ENCODE measurements at places on chromosomes 1 and 21.

GRCh38 chr1:114024049-114024448 is 44.8 kb downstream of the OLFML3 start:
- no peak for DNase-seq

DNA sequence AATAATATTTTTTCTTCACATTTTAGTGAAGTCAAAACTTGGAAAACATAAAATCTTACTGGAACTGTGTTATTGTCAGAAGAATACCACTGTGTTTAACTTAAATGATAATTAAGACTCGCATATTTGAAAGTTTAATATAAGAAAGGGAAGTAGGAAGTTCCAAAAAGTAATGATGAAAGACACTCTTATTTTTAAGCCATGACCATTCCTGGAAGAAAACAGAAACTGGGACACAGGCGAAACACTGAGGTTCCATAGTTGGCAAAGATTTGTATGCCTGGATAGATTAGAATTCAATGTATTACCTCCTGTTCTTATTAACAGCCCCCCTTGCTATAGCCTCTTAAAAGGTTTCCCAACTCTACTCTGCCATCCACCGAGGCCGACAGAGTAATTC is 271.2 kb downstream of the DPYD start:
- DNase-seq, result no peak

- no peak for DNase-seq
Observed at GRCh38 chr1:196451103-196451502, 157.1 kb downstream of the KCNT2 start.

DNA sequence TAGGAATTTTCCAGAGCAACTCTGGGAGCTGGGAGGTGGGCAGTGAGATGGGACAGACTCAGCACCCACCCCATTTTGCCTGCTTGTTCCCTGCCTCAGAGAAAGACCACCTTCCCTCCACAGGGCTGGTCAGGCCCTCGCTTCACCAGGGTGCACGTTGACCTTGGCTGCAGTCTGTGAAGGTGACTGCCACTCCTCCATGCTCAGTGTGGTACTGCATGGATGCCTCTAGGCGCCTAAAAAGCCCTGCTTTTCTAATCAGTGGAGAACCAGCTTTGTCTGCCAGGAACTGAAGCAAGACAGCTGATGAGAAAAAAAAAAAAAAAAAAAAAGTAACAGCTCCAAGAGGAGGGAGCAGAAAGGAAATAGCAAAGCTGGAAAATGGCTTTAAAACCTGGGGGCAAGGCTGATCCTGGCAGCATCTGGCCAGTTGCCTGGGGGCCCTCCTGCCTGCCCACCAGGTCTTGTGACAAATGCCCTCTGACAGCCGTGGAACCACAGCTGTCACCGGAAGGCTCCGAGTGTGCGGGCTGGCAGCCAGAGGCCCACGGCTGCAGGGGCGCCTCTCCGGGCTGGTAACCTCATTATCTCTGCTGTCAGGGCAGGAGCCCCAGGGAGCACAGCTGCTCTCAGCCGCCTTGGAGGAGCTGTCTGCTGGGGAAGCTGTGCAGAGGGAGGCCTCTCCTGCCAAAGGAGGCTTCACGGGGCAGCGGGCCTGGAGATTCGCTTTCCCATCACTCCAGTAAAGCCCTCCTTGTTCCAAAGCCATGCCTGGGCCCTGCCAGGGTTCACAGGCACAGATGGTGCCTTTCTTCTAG is 13.7 kb downstream of the KIAA1614 start:
- DNase-seq, result no peak

- no peak for DNase-seq
Observed at GRCh38 chr1:167839009-167839408, 74.9 kb downstream of the ADCY10 start.

GRCh38 chr1:41427916-41428737 is 56.4 kb downstream of the EDN2 start:
- no peak for DNase-seq

- DNase-seq, result no peak
Observed at GRCh38 chr1:60994828-60995492, 87.4 kb upstream of the NFIA start.

DNA sequence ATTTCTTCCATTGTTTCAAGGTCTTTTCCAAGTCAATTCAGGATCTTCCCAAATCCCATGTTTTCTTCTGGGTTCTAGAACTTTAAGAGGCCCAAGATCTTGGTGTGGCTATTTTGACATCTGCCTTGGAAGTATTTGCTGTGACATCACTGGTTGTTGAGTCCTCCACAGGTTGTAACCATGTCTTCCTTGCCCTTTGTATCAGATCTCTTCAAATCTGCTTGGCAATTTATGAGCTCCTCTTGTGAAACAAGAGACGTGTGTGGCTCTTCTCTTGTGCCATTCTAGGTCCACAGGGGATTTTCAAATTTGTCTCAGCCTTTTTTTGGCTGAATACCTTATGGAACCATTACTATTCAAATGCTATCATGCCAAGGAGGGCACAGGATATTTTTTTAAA is 60.3 kb upstream of the KCNK2 start:
- DNase-seq, result no peak

- no peak for DNase-seq
Observed at GRCh38 chr1:197553281-197553680, 222.0 kb downstream of the DENND1B start.

DNA sequence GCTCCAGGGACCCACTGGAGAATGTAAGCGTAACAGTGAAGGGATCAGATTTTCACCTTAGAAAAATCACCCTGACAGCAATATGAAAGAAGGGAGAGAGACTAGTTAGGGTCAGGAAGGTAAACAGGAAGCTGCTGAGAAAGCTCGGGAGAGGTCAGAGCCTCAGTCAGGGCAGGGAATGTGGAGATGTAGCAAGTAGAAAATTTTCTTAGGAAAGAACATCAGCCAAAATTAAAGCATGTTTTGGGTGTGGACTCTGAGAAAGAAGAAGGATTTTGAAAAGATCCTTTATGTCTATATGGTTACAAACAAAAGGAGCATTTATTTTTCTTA is 16.7 kb upstream of the ERICH3 start:
- no peak for DNase-seq

- no peak for DNase-seq
Observed at GRCh38 chr1:45998020-45998617, 134.3 kb downstream of the PIK3R3 start.

DNA sequence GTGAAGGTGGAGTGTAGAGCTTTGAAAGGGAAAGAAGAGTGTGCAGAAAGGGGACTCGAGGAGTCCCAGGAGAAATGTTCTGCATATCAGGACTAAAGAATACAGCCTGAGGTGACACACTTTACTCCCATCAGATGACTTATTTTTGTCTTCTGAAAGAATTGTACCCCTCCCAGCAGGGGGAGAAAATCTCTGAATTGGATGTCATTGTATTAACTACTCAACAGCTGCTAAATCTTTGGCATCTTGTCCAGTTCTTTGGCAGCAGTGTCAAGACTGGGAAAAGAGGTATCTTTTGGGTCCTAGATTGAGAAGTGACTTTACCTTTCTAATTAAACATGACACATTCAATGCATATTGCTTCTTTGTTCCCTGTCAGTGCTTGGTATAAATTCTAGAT is 18.9 kb downstream of the UBE4B start:
- no peak for DNase-seq

- no peak for DNase-seq
Observed at GRCh38 chr1:248839168-248839555, 1.1 kb downstream of the ZNF672 start.

DNA sequence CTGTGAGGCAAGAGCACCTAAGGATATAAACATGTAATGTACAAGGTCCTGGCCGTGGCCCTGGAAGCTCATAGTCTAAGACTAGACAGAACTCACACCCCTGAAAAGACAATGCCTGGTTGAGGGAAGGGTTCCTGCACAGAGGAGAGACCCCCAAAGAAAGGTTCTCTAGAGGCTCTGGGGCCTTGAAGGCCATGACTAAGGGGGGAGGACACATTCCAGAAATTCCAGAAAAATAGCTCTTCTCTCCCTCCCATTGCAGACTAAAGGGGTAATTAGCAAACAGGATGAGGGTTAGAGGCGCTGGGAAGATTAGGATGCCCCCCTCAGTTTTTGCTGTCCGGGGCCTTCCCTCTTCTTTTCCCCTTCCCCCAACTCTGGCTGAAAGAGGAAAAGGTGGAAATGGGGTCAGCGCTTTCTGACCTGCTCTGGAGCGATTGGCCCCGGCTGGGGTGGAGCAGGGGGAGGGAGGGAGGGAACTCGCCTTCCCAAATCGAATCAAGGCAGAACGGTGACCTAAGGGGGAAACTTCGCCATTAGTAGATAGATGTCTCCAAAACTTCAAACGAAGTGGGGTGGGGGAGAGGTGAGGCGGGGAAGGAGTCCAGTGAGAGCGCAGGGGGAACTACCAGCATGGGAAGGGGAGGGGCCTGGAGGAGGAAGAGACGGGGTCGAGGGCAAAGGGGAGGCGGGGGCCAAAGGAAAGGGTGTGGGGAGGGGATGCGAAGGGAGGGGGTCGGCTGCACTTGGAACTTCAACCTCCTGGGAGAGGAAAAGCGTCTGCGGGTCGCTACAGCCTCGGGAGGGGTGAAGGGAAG is 11.8 kb downstream of the PAX7 start:
- no peak for DNase-seq

GRCh38 chr1:109730666-109731065 is 10.2 kb downstream of the GSTM3 start:
- no peak for DNase-seq

DNA sequence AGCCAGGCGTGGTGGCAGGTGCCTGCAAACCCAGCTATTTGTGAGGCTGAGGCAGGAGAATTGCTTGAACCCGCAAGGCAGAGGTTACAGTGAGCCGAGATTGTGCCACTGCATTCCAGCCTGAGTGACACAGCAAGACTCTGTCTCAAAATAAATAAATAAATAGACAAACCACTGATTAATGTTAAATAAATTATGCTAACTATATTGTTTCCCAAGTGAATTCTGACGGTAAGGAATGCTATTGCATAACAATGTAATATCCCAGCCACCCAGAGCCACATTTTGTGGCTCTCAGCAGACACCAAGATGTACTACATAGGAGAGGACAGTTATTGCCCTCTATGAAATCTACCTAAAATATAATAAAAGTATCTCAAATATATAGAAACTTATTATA is 55.4 kb downstream of the LPGAT1 start:
- DNase-seq, result no peak

DNA sequence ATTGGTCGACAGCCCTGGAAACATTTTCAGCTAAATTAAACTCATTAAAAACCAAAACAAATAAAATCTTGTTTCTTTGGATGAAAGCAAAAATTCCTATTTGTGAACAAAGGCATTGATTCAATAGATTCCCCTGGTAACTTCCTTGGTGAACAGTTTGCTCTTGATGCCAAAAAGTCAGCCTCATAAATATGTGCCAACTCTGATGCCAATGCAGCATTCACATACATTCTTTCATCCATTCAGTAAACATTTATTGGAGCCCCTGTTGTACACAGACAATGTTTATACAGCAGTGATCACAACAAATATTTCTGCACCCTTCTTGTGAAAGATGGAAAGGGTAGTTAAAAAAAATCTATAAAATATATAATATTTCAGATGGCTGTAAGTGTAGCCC is 107.8 kb downstream of the PLD5 start:
- no peak for DNase-seq

DNA sequence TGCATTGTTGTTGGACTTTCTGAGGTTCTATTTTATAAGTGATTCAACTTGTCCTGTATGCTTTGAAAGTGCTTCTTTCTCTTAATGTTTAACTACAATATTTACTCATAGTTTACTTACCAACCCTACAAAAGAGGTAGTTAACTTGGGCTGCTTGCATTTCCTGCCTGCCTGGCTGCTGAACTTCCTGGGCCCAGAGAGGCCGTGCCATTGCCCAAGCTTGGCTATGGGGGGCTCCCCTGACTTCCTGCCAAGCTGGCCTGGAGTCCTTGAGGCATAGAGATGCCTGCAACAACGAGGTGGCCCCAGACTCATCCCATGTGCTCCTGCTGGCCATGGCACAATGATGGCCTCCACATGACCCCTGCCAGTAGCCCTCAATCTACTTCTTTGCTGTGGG is 361.6 kb upstream of the PLD5 start:
- no peak for DNase-seq

GRCh38 chr1:179012038-179012437 is 13.7 kb upstream of the FAM20B start:
- no peak for DNase-seq

DNA sequence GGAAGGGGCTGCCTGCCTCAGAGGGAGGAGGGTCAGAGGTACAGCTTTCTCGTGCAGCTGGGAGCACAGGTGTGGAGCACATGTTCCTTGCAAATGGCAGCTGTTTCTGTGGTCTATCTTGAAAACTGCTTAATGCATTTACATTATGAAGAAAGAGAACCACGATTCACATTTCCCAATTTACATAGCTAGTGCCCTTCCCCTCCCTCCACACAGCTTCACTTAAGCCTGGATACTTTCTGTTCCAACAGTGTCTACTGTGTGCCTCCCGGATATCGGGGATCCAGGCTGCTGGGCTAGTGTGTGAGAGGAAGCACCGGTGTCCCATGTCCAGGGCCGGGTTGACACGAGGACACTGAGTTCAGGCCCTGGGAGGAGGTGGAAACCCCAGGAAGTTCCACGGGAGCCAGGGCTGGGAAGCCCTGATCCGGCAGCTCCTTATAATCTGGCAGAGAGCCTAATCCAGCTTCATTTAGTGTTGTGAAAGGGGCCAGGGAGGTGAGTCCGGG is 31.6 kb downstream of the TMCC2 start:
- DNase-seq, result no peak

All from renal cortex interstitium (tissue), 15 donors.